ENCODE measurements at places on chromosomes 13 and 19.

- DNase-seq = no peak
Observed at GRCh38 chr13:103097366-103097928, 31.2 kb upstream of the SLC10A2 start.

GRCh38 chr19:4428326-4428975, 26.0 kb downstream of the CHAF1A start:
- DNase-seq = no peak

- DNase-seq = no peak
Observed at GRCh38 chr13:50415428-50415827, 400.2 kb downstream of the KCNRG start.

DNA sequence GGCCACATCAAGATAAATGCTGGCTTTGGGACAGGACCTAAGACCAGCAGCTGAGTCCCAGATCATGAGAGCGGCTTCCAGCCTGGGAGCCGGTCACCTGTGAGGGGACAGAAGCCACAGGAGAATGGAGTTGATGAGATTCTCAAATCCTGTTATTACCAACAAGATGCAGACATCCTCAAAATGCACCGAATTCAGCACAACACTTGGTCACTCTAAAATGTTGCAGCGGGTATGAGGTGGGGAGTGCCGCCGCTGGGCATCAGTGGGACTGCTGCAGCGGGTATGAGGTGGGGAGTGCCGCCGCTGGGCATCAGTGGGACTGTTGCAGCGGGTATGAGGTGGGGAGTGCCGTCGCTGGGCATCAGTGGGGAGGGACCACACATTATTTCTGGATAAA, 21.2 kb downstream of the RANBP3 start:
- no peak for DNase-seq

DNA sequence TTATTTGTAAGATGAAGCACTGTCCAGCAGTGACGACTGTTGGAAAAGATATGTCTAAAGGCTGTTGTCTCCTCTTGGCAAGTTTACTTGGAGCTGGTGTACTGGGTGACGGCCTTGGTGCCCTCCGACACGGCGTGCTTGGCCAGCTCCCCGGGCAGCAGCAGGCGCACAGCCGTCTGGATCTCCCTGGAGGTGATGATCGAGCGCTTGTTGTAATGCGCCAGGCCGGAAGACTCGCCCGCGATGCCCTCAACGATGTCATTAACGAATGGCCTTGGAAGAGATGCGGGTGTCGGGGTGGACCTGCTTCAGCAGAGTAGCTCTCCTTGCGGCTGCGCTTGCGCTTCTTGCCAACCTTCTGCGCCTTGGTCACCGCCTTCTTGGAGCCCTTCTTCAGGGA, 24.6 kb upstream of the ZDHHC20 start:
- DNase-seq = no peak

- no peak for DNase-seq
Observed at GRCh38 chr13:73602295-73602694, 531.9 kb downstream of the KLF12 start.

- no peak for DNase-seq
Observed at GRCh38 chr19:14677464-14677863, 2.8 kb upstream of the ADGRE3 start.

DNA sequence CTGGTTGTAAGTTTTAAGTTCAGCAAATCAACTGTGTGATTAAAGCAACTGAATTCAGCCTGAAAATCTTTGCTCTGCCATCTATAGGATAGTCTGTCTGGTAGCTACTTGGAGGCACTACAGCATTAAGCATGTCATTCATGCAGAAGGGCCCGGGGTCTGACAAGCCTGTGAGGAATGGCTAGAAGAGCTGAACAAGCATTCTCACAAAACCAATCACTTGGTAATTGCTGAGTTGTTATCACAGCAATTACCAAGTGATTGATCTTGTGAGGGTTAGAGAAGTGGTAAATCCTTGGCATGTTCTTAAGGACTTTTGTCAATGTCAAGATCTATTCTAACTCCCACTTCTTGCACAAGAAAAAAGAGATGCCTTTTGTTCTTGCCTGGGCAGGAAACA, 356.1 kb downstream of the FGF14 start:
- DNase-seq = no peak

DNA sequence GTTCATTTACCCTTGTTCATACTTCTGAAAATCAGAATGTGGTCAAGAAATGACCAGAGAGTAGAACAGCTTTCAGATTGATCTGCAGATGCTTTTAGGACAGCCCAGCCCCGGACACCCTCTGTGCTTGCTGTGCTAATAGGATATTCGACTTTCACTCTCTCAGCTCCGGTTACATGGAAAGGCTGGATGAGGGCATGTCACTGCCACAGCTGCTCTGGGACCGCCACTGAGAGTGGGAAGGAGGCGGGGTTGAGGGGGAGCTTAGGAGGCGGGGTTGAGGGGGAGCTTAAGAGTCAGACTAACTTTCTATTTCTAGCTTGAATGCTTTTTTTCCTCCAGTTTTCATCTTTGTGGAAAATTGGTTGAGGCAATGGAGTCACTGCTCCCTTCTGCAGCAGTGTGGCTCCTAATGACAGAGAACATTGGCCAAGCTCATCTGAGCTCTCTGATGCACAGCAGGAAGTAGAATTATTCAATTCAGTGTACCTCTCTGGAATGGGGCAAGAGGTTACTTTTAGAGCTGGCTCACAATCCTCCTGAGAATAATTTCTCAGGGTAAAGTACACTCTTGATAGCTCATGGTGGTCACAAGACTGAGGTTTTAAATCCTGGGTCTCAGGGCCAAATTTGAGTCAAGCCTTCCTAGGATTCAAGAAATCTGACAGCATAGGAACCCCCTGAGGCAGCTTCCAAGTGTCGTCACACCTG, 74.6 kb upstream of the NPAS1 start:
- DNase-seq = no peak

- DNase-seq = no peak
Observed at GRCh38 chr13:99063952-99064351, 86.1 kb upstream of the DOCK9 start.

- no peak for DNase-seq
Observed at GRCh38 chr19:34881982-34882381, 44.7 kb upstream of the ZNF30 start.

DNA sequence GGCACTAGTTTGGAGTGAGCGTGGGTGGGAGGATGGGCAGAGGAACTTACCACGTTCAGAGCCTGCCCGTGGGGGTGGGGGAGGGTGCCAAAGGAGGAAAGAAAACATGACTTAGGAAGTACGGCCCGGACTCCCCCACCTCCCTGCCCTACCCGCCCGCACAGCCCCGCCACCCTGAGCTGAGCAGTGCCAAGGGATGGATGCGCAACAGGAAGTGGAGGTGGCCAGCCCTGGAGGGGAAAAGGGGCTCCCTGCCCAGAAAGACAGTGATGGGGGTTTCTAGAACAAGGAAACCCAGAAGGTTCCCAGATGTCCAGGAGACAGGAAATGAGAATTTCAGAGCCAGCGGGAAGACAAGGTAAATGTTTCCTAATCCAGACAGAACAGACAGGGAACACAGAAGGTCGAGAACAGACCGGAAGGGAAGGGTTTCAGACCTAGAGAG, 6.3 kb downstream of the TEAD2 start:
- DNase-seq = no peak

GRCh38 chr19:13492128-13492527, 14.2 kb downstream of the CACNA1A start:
- DNase-seq = no peak

DNA sequence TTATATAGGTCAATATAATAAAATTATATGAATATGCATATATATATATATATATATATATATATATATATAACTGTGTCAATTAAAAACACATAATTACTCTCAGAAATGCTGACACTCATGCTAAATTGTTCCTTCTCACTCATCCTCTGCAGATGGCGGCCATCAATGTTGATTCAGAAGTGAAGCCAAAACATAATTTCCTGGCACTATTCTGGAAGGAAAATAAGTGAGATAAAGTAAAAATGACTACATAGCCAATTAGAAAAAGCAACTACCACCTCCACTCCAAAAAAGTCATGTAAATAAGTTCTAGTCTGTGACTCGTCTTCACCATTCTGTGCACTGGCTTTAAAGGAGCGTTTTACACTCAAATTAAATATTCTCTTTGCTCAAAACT, 423.3 kb downstream of the EFNB2 start:
- no peak for DNase-seq

GRCh38 chr19:17519967-17520366, 8.5 kb downstream of the PGLS start:
- DNase-seq = no peak

DNA sequence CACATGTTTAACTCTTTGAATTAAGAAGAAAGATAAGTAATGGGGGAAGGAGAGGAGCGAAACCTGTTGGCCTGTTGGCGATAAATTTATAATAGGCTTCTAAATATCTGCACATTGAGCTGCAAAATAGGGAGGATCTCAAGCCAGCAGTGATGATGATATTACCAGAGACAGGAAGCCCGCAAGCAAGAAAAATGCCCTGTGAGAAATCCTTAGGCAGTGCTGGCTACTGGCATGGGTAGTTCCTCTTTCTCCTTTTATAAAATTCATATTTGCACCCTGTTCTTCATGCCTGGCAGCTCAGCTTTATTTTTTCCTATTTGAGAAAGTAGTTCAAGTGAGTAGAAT, 858 bp upstream of the USP12 start:
- no peak for DNase-seq

- DNase-seq = no peak
Observed at GRCh38 chr13:65530688-65531087, 1699.4 kb downstream of the PCDH9 start.

DNA sequence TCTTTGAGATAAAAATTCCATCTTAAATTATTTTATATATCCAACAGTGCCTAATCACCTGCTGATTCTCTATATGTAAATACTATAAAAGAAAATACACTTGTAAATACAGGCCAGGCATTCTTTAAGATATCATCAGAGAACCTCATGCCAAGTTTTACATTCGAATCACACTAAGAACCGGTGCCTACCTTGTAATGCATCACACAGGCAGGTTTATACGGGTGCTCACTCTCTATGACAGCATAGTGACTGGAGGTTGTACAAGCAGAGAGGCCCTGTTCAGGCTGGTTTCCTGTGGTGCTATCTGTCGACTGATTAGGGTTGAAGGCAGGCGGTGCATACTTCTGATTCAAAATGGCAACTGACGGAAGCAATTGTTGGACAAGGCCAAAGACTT, 141.3 kb upstream of the FBXL3 start:
- DNase-seq = no peak

DNA sequence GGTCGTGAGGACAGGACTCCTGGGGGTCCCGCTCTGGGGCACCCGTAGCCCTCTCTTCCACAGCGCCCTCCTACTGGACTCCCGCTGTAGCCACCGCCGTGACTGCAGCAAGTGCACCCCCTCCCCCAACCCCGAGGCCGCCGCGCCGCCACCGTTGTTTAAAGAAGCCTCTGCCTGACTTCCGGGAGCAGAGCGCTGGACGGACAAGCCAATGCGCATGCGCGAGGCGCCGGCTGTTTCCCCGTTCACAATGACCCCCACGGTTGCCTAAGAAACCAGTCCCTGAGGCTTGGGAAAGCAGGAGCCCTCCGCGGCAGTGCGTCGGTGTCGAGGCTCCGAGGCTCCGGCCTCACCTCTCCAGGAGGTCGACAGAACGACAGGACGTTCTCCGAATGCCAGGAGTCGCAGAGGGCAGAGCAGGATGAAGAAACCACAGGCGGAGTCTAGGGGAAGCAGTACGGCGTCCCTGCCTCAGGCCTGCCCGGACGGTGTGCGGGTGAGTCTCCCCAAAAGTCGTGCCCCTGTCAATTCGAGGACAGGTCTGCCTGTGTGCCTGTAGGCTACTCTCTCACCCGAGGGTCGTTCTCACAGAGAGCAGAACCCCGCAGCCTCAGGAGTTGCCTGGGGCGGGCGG, 70.5 kb upstream of the ZNF420 start:
- DNase-seq = peak; percentile 47

- no peak for DNase-seq
Observed at GRCh38 chr13:79479882-79480281, 1.1 kb upstream of the NDFIP2 start.

DNA sequence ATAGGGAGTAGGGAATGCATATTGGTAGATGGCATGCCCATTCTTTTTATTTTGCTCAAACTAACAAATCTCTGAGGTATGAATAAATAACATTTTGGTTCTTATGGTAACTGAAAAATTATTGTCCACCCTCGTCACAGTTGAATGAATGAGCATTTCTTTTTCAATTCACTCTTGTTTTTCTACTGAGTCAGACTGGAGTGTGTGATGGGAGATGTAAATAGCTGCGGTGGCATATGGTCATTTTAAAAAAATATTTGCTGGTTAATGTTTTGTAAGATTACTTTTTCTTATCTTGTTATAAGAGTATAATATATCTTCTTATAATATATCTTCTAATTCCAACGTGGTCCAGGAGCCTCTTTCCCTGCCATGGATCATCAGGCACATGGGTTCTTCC, 586.5 kb downstream of the SLITRK5 start:
- no peak for DNase-seq

GRCh38 chr19:32349724-32350470, 4.5 kb downstream of the ZNF507 start:
- no peak for DNase-seq

DNA sequence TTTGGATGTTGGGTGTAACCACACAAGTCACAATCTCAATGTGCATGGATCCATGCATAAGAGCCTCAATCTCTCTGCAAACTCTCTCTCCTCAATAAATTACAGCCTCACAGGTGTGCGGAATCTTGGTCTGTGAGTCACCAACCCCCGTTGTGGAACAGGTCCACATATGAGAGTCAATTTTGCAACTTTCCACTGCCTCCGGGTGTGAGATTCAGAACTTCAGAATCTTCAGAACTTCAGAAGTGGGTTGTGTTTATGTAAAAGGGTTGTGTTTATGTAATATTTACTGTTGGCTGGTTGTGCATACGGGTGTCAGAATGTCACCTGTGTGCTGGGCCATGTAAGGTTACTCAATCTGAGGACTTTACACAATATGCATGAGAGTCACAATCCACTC, 46.3 kb upstream of the ZNF728 start:
- DNase-seq = no peak

GRCh38 chr13:24179486-24179850, 18.9 kb downstream of the SPATA13 start:
- no peak for DNase-seq

GRCh38 chr19:33667141-33667650, 45.4 kb downstream of the CHST8 start:
- no peak for DNase-seq

GRCh38 chr19:7450243-7451223, 38.3 kb downstream of the PEX11G start:
- no peak for DNase-seq

GRCh38 chr13:114149774-114150740, 17.6 kb upstream of the RASA3 start:
- DNase-seq = no peak

DNA sequence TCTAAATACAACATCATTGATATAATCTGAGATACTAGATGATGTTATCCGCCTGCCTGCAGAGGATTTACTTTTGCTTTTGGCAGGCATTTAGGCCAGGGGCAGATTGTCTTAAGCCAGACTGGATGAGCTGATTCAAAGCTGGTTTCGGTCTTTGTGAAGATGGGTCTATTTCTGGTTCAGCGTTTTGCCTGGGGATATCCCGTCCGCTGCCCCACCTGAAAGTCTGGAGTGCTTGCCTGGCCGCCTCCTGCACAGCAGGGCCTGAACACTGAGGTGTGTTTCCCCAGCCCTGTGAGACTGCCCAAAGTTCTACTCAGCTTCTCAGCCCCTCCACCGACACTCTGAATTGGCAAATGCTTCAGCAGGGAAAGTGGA, 149.7 kb downstream of the KATNAL1 start:
- DNase-seq = no peak

Measured in stimulated activated CD4-positive, alpha-beta T cell treated with anti-CD3 and anti-CD28 coated beads, Interleukin-2, amount 100 ng/mL, for 24 hours (primary cell).